Amniotic epithelial cell (primary cell): ENCODE measurements at places on chromosomes 12 and 14.

GRCh38 chr12:56028511-56029165, 7.8 kb downstream of the IKZF4 start:
- peak; percentile 48 for DNase-seq

GRCh38 chr14:74426202-74426582, at the start of gene SYNDIG1L:
TSS of gene SYNDIG1L (minus strand) at chr14:74426210. CDS start at chr14:74409744, 16,466 bp downstream.
- no peak for DNase-seq

DNA sequence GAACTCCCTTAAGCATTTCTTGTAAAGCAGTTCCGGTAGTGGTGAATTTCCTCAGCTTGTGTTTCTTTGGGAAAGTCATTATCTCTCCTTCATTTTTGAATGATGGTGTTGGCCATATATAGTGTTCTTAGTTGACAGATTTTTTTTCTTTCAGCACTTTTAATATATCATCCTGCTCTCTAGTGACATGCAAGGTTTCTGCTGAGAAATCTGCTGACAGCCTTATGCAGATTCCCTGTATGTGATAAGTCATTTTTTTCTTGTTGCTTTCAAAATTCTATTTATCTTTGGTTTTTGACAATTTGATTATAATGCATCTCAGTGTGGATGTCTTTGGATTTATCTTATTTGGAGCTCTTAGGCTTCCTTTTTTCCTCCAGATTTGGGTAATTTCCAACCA, 135.7 kb downstream of the PTPRO start:
- no peak for DNase-seq

DNA sequence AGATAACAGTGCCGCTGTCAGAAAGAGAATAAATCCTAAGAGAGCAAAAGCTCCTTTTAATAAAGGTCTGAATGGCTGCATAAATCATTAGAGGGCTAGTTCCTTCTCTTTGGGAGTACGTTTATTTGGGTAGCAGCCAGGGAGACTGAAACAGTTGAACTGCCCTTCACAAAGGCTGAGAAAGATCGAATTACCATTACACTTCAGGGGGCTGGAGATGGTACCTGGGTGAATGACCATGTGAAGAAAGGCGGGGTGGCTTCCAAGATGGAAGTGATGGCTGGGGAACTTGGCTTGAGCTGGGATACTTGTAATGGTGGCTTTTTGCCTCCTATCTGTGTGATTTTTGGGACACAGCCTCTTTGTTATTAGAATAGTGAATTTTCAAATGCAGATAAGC, 1.7 kb upstream of the FGD4 start:
- DNase-seq, result no peak

GRCh38 chr14:90382491-90383125, 14.2 kb upstream of the CALM1 start:
- peak; percentile 84 for DNase-seq

DNA sequence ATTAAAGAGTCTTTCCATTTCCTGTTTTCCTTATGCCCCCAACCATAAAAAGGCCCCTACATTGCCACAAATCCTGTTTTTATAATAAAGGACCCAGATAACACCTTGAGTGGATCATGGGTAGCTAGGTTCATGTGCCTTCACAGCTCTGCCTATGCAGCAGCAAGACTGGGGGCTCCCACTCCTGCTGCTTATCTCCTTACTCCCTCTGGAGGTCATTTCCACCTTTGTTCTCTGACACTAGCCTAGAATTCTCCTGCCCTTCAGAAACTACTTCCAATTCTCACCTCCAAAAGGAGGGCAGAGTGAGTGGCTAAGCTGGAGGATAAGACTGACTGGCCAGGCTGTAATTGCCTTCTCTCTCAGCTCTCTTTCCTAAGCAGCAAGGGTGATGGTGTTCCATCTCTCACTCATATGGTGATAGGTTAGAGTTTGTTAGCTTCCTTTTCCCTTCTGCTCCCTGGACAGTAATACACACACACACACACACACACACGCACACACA, 20.0 kb upstream of the STAC3 start:
- peak; percentile 7 for DNase-seq

DNA sequence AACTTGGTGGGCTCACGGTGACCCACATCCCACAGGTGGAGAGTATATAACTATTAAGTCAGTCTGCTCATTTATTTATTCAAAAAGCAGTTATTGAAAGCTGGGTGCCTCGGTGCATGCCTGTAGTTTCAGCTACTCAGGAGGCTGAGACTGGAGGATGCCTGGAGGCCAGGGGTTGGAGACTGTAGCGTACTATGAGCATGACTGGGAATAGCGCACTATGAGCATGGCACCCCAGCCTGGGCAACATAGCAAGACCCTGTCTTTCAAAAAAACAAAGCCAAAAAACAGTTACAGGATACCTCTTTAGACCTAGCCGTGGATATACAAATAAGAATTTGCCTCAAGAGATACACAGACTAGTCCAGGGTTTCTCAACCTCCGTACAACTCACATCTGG, 139.8 kb downstream of the ZFP36L1 start:
- no peak for DNase-seq

DNA sequence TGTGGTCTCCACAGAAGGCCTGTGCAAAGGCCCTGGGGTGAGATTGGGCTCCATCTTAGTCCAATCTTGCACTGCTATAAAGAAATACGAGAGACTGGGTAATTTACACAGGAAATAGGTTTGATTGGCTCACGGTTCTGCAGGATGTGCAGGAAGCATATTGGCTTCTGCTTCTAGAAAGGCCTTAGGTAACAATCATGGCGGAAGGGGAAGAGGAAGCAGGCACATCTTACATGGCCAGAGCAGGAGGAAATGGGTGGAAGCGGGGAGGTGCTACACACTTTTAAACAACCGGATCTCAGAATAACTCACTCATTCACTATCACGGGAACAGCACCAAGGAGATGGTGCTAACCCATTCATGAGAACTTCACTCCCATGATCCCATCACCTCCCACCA, 55.4 kb downstream of the FAR2 start:
- DNase-seq, result no peak

DNA sequence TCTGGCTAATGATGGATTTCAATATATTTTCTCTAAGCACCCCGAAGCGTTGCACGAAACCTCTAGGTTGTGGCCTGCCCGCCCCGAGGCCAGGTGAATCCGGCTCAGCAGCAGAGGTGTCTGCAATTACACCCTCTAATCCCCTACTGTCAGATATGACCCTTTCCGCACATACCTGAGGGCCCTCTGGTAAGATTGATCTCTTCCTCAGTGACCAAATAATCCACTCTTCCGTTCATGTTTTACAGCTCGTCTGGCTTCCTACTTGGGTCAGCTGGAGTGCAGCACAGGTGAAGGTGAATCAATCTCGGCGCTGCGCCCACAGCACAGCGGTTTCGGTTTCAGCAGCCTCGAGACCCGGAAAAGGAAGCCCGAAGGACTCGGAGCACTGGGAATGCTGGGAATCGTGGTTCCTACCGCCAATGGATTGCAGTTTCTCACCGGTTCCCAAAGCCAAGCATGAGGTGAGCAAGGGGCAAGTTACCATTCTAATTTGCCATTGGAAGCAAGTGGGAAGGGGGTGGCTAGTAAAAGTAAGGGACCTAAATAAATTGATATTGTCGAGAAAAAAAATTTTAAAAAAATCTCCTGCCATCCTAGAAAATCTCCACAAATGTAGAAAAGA, at the start of gene SYNJ2BP:
SYNJ2BP (minus strand) TSS at position 366 of the 625 bp plus-strand sequence; CDS start at position 239, 127 bp downstream.
- DNase-seq, result peak; percentile 68

- DNase-seq, result no peak
These were observed 111.7 kb downstream of the EFCAB11 start for GRCh38 chr14:89842837-89843236.

DNA sequence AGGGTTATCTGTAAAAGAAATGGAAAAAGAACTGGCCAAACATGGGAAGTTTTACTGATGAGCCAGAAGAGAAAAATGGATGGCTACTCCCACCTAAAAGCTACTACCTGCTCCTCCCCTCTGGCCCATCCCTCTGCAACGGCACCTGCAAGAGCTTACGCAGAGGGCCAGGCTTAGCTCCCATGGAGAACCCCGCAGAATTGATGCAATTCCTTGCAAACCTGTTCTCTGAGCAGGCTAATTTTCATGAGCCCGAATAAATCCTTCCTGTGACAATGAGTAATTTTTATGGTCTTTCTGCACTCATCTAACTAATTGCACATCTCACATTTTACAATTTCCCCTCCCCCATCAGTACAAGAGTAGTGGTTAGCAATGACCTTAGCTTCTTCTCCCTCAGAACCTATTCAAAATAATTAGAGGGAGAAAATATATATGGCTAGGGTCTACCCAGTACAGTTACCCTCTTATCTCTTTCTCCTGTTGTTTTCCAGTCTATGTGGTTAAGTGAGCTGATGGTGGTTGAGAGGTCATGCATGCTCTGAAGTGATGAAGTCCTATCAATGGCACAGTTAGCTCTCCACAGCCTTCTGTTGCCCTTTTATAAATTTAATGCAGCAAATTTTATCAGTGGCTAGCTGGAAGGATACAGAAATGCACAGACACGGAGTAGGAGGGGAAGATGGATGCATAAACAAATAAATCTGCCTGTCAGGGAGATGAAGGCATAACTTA, 67.7 kb upstream of the NTF3 start:
- DNase-seq, result no peak
